Suppressor macrophage treated with lipopolysaccharide for 4 hours (primary cell): ENCODE measurements at places on chromosomes 6 and 20.

DNA sequence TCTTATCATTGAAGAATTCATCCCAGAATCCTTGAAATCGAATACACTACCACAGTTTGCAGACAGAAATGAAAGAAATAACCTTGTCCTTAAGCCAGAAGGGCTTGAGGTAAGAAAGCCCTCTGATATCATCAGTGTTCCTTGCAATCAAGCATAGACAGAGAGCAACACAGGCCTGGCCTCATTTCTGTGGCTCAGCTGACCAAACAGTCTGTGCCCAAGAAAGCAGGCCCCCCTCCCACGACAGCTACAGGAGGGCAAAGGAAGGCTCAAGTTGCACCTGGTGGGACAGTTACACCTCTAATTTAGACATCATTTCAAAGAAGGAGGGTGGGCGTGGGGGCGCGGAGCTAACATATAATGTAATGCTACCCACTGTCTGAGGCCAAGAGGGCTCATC lies 21.6 kb downstream of the KIF16B start:
- no peak for DNase-seq

GRCh38 chr20:18926965-18927364 lies 113.4 kb downstream of the SCP2D1 start:
- no peak for DNase-seq

GRCh38 chr20:703006-703405 lies 27.4 kb upstream of the SCRT2 start:
- DNase-seq = no peak

- peak; percentile 80 for DNase-seq
Measured at GRCh38 chr6:113447088-113447831, 409.9 kb upstream of the MARCKS start.

DNA sequence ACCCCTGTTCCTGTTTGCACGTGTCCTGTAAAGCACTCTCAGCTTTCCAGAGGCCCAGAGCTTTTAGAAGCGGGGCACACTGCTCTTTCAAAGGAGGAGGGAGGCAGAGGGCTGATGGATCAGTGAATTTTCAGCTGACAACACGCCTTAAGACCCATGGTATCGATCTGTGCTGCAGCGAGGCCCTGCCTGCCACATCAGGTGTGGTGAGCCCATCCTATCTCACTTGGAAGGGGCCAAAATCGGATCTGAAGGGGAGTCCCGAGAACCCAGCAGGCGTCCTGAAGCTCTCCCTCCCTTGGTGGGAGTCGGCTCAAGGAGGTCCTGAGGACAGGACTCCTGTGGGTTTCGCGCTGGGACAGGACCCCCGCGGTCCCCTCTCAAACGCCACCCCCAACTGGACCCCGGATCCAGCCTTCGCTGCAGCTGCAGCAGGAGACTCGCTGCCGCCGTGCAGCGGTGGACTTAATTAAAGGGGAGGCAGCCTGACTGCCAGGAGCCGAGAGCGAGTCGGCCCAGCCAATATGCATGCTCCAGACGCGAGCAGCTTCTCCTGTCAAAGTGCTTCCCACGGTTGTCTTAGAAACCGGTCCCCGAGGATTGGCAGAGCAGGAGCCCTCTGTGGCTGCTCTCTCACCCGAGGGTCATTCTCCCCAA lies 580.0 kb upstream of the ZNF337 start:
- DNase-seq = no peak

DNA sequence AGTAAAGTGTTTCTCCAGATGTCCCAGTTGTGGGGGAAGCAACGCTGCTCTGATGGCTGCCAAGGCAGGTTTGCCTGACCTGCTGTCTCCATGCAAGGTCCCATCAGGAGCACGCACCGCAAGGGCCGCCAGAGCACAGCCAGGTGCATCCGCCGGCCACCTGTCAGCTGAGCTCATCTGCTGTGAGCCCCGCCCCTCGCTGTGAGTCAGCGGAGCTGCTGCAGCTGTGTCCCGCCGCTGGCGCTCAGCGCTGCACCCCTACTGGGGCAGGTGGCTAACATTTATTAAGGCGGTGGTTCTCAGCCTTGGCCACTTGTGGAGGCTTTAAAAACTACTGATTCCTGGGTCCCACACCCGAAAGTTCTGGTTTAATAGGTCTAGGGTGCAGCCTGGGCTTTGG lies 225.7 kb downstream of the UST start:
- no peak for DNase-seq

GRCh38 chr6:53741034-53741823 lies 53.6 kb upstream of the LRRC1 start:
- DNase-seq = peak; percentile 73
